T-helper 2 cell treated with Interferon-gamma antibody and Interleukin-4, amounts not matched to agents 5 μg/mL and 100 μg/mL, for 36 hours (primary cell): ENCODE measurements at places on chromosomes 6 and 20.

DNA sequence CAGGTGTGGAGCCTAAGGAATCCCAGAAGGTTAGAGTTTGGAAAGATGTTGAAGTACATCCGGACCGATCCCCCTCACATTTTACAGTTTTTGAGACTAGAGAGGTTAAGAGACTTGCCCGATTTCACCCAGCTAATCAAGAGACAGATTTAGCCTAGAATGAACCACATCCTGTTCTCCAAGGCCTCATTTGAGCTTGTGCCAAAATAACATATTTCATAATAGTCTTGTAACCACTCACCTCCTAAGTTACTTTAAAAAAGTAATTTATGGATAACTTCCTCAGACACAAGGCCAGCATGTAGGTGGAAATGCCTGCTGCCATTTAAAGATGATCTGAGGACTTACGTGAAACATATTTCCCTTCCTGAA lies 39.8 kb upstream of the ARHGAP18 start:
- H3K27ac ChIP-seq = peak overlapping the region; percentile 90
- no peak for DNase-seq
- no peaks in the 10 kb centered on the region for H3K36me3 ChIP-seq
- H3K4me1 ChIP-seq = peaks cover 43% of the 10 kb centered on the region
- peak overlapping the region; percentile 79 for H3K4me3 ChIP-seq
- no peaks in the 10 kb centered on the region for H3K27me3 ChIP-seq

DNA sequence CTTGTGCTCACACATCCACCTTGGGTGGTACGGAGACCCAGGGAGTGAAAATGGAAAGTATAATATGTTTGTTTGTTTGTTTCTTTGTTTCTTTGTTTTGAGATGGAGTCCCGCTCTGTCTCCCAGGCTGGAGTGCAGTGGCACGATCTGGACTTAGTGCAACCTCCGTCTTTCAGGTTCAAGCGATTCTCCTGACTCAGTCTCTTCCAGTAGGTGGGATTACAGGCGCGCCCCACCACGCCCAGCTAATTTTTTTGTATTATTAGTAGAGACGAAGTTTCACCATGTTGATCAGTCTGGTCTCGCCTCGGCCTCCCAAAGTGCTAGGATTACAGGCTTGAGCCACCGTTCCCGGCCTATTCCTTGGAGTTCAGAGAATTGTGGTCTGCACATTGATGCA lies 115.4 kb downstream of the TRIM27 start:
- peaks cover 82% of the 10 kb centered on the region for H3K27me3 ChIP-seq
- peaks cover 5% of the 10 kb centered on the region for H3K36me3 ChIP-seq
- H3K4me1 ChIP-seq = peaks cover 13% of the 10 kb centered on the region
- DNase-seq = no peak

DNA sequence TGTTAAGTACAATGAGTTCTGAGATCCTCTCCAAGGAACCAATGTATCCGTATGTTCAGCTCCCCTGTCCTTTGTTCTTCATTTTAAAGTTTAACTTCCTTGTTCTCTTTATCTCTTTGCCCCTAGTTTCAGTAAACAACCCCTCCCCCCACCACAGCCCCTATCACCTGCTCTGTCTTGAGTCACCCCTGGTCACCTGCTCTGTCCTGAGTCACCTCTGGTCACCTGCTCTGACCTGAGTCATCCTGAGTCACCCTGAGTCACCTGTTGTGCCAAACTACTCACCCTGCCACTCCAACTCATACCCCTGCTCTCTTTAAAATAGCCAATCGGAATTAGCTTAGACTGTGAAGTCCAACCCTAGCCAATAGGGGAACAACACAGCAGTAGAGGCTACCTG lies 288.7 kb upstream of the CDYL start:
- H3K4me3 ChIP-seq = no peak overlapping the region
- no peaks in the 10 kb centered on the region for H3K27me3 ChIP-seq
- no peaks in the 10 kb centered on the region for H3K4me1 ChIP-seq
- no peak for DNase-seq
- no peaks in the 10 kb centered on the region for H3K36me3 ChIP-seq
- no peak overlapping the region for H3K27ac ChIP-seq

DNA sequence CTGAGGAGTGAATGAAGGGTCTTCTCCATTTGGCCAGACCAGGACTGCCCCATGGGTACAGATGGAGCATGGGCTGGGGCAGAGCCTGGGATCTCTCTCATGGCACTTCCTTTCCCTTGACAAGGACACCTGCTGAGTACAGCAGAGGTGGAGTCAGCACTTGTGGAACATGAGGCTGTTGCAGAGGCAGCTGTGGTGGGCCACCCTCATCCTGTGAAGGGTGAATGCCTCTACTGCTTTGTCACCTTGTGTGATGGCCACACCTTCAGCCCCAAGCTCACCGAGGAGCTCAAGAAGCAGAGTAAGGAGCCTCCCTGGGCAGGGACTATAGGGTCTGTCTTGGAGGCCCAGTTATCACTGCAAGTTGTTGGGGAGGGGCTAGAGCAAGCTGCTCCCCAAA lies 29.6 kb downstream of the GSS start:
- peaks cover 32% of the 10 kb centered on the region for H3K36me3 ChIP-seq
- H3K4me3 ChIP-seq = no peak overlapping the region
- H3K27ac ChIP-seq = peak overlapping the region; percentile 10
- DNase-seq = no peak
- peaks cover 8% of the 10 kb centered on the region for H3K4me1 ChIP-seq

- H3K4me3 ChIP-seq = no peak overlapping the region
- H3K36me3 ChIP-seq = no peaks in the 10 kb centered on the region
- no peaks in the 10 kb centered on the region for H3K27me3 ChIP-seq
Observed at GRCh38 chr20:5070570-5070969, 49.2 kb downstream of the PCNA start.

DNA sequence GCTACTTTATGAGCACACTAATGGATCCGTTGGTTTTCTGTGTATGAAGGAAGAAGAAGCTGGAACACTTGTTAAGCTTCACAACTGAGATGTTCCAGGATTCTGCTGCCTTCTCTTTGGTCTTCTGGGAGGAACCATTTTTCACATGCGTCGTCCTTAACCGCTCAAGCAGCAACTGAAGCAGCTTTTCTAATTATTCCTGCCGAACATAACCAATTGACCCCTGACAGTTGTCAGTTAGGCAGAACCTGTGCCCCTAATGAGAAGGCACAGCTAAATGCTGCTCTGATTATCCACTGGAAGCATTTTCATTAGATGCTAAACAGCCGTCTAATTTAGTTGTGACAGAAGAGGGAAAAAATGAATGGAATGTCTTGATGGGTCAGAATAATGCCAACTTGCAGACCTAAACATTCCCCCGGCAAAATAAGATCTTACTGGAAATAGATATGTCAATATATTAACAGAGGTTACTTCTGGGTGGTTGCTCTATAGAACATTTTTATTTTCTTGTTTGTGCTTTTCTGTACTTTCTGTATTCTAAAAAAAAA lies 85.0 kb upstream of the SMLR1 start:
- H3K36me3 ChIP-seq = no peaks in the 10 kb centered on the region
- peaks cover 7% of the 10 kb centered on the region for H3K27me3 ChIP-seq
- DNase-seq = no peak

DNA sequence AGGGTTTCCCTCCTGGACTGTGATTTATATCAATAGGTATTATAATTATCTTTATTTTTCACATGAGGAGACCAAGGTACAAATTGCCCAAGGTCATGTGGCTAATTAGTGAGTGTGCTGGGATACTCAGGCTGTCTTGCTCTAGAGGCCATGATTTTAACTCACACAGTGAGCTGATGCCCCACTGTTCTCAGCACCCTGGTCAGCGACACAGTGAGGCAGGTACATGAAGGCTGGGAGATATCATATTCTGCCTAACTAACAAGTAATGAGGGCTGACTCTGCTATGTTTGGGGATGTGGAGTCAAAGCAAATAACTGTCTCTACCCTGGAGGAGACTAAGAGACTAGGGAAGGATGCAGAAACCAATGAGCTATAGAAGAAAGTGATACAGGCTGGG lies 501.1 kb downstream of the PTPRT start:
- no peak for DNase-seq
- no peak overlapping the region for H3K27ac ChIP-seq
- no peaks in the 10 kb centered on the region for H3K27me3 ChIP-seq
- H3K36me3 ChIP-seq = no peaks in the 10 kb centered on the region

GRCh38 chr6:3708540-3708939 lies 43.0 kb downstream of the PXDC1 start:
- no peaks in the 10 kb centered on the region for H3K36me3 ChIP-seq
- H3K27me3 ChIP-seq = peaks cover 12% of the 10 kb centered on the region
- no peaks in the 10 kb centered on the region for H3K4me1 ChIP-seq
- DNase-seq = no peak
- no peak overlapping the region for H3K27ac ChIP-seq

- H3K4me1 ChIP-seq = peaks cover 3% of the 10 kb centered on the region
- H3K27ac ChIP-seq = no peak overlapping the region
- peaks cover 21% of the 10 kb centered on the region for H3K36me3 ChIP-seq
- H3K27me3 ChIP-seq = peaks cover 6% of the 10 kb centered on the region
Observed at GRCh38 chr6:136669299-136669699, 119.1 kb upstream of the MAP7 start.

DNA sequence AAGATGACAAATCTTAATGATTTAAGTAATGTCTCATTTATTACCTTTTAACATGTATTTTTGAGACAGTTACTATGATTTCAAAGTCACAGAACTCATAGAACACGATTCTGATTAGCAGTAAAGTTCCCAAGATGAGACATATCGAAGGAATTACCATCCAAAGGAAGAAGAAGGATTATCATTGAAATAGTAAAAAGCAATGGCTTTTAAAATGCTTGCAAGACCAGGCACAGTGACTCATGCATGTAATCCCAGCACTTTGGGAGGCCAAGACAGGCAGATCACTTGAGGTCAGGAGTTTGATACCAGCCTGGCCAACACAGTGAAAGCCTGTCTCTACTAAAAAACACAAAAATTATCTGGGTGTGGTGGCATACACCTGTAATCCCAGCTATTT lies 219.2 kb downstream of the KHDC1L start:
- H3K4me1 ChIP-seq = no peaks in the 10 kb centered on the region
- no peak overlapping the region for H3K4me3 ChIP-seq
- H3K27me3 ChIP-seq = no peaks in the 10 kb centered on the region
- no peak overlapping the region for H3K27ac ChIP-seq
- DNase-seq = no peak
- H3K36me3 ChIP-seq = no peaks in the 10 kb centered on the region

DNA sequence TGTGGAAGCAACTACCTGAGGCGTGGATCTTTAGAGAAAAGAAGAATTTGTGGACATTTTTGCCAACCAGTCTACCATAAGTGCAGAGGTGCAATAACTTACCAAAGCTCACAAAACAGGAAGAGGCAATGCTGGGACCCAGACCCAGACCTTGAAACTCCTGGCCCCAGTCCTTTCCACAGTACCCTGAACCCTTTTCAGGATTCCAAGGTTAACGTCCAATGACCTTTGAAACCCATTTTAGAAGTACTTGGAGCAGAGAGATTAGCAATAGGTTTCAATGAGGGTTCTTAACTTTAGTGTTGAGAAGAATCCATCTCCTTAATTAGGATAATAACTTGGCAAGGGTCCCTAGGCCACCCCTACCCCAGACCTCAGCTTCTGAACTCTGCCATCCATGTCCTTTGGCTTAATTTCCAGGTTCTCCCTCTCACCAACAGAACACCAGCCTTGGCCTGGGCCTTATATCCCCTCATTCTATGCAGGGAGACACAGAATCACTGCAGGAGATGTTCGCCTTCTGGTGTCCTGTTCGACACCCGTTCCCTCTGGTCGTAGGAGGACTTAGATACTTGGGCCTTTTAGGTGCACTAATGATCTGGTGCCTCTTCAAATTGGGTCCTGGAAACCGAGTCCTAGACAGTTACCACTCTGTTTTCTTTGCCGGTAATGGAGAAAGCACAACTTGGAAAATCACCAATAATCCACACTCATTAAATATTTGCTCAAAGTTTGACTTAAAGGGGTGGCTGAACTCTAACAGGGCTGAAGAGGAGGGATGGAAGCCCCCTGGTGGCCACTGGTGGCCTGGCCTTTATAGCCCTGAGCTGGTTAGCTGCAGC lies 40.6 kb downstream of the ISM1 start:
- no peaks in the 10 kb centered on the region for H3K27me3 ChIP-seq
- peaks cover 10% of the 10 kb centered on the region for H3K4me1 ChIP-seq
- no peaks in the 10 kb centered on the region for H3K36me3 ChIP-seq
- no peak overlapping the region for H3K27ac ChIP-seq
- no peak overlapping the region for H3K4me3 ChIP-seq
- peak; percentile 45 for DNase-seq

- peaks cover 33% of the 10 kb centered on the region for H3K27me3 ChIP-seq
- H3K36me3 ChIP-seq = no peaks in the 10 kb centered on the region
- DNase-seq = no peak
Observed at GRCh38 chr6:75498862-75499261, 5.3 kb upstream of the FILIP1 start.

GRCh38 chr6:141764388-141764787 lies 368.3 kb upstream of the GJE1 start:
- H3K4me3 ChIP-seq = no peak overlapping the region
- H3K36me3 ChIP-seq = no peaks in the 10 kb centered on the region
- no peak for DNase-seq

DNA sequence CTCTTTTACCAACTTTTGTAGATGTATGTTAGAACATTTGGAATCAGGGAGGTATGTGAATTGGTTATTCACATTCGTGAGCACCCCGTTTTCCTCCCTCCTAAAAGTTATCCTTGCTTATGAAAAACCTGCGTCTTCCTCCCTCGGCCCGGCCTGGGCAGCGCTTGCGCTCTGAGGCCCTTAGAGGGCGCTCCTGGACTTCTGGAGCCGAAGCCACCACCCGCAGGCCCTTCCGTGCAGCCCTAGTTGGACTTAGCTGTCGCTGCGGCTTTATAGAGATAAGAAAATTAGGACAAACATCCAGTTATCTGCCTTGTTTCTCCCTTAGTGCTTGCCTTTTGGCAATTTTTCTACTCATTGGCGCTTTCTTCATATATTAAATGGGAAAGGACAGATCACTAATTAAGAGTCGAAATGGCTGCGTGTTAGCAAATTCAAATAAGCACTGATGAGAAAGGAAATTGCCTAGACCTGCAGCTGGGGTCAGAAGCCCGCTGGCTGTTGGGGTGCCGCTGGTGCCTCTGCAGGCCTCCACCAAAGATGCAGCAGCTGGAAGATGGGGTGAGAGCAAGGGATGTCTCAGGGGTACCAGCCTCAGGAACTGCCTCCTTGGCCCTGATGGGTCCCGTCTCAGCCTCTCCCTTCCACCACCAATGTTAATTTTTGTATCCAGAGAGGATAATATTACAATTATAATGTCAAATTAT lies 5.2 kb downstream of the FNDC1 start:
- DNase-seq = peak; percentile 42
- H3K27me3 ChIP-seq = peaks cover 51% of the 10 kb centered on the region
- no peaks in the 10 kb centered on the region for H3K36me3 ChIP-seq

DNA sequence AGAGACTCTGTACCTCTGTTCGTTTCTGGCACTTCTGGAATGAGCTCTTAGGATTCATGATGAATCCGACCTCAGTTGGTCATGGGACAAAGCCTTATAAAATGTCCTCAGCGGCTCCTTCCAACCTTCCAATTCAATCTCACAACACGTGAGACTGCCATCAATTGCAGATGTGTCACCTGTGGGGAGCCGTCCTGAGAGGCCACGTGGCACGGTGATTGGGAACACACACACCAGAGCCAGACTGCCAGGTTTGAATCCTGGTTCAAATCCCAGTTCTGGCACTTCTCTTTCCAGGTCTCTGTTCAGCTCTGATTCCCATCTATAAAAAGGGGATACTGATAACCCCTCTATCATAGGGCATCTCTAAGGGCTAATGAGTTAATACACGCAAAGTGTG lies 124.5 kb downstream of the ANKRD60 start:
- H3K4me1 ChIP-seq = no peaks in the 10 kb centered on the region
- H3K27ac ChIP-seq = no peak overlapping the region
- no peak overlapping the region for H3K4me3 ChIP-seq
- DNase-seq = no peak
- H3K36me3 ChIP-seq = no peaks in the 10 kb centered on the region
- peaks cover 2% of the 10 kb centered on the region for H3K27me3 ChIP-seq
